ENCODE measurements at places on chromosomes 16 and 17.

DNA sequence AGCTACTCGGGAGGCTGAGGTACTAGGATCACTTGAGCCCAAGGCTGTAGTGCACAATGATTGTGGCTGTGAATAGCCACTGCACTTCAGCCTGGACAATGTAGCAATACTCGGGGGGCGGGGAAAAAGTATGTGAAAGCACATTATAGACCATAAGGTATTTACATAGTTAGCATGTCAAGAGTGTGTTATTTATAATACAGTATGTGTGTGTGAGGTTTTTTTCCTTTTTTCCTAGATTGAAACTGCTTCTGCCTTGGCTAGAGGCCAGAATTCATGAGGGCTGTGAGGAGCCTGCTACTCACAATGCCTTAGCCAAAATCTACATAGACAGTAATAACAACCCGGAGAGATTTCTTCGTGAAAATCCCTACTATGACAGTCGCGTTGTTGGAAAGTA, 30.5 kb downstream of the PTRH2 start:
- no peak for DNase-seq

- DNase-seq = peak; percentile 44
Measured at GRCh38 chr16:74700116-74700437, 585 bp downstream of the MLKL start.

- no peak for DNase-seq
Measured at GRCh38 chr16:57486858-57487834, 853 bp upstream of the DOK4 start.

- peak; percentile 62 for DNase-seq
Measured at GRCh38 chr16:51149251-51149661, 1.8 kb downstream of the SALL1 start.
